CD4-positive, alpha-beta T cell (primary cell): ENCODE measurements at places on chromosomes 1 and 21.
A peak's percentile ranks its signal among the peaks of the same experiment; 100 is the strongest.

- DNase-seq = no peak
Measured at GRCh38 chr1:214557952-214558735, 6.7 kb upstream of the PTPN14 start.

- no peak for DNase-seq
Measured at GRCh38 chr1:165892935-165893334, 65.5 kb downstream of the UCK2 start.

DNA sequence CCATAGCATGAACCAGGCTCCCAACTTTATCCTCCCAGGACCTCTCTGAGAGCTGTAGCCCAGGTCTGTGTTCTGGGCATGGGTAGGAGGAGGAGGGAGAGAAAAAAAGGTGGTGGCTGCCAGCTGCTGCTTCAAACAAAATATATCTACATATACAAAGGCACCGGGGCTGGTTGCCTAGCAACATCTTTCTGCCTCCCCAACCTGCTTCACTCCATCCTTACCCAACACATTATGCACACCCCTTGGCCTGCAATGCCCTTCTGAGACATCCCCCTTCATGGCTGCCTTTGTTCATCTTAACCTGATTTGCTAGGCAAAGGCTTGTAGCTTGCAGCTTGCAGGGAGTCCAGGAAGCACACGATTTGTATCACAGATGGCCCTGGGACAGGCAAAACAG is 27.2 kb upstream of the ATP1A1 start:
- peak; percentile 68 for DNase-seq

- no peak for DNase-seq
Measured at GRCh38 chr1:24119859-24120756, 8.2 kb upstream of the MYOM3 start.

- peak; percentile 36 for DNase-seq
Measured at GRCh38 chr1:111739925-111740765, 950 bp upstream of the INKA2 start.

GRCh38 chr1:186113461-186113860 is 261.6 kb downstream of the TPR start:
- no peak for DNase-seq

GRCh38 chr1:228486596-228487335 is 416 bp upstream of the RNF187 start:
- DNase-seq = peak; percentile 79

DNA sequence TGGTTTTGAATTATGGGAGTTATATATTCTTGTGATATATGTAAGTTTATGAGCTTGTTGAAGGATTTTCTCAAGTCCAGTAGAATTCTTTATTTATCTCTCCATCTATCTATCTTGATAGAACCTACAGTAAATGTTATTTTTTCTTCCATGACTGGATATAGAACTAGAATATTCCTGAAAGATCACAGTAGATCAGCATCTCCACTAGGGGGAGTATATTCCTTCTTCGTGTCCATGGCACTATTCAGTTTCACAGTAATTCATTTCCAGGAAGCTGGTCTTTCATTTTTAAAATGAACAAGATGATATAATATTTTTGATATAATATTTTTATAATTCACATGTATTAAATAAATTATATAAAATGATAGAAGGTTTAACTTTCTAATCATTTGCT is 18.8 kb downstream of the TMPRSS15 start:
- DNase-seq = no peak

- no peak for DNase-seq
Measured at GRCh38 chr1:5939271-5940170, 52.7 kb downstream of the NPHP4 start.

- no peak for DNase-seq
Measured at GRCh38 chr1:41766041-41766440, 152.7 kb downstream of the HIVEP3 start.

DNA sequence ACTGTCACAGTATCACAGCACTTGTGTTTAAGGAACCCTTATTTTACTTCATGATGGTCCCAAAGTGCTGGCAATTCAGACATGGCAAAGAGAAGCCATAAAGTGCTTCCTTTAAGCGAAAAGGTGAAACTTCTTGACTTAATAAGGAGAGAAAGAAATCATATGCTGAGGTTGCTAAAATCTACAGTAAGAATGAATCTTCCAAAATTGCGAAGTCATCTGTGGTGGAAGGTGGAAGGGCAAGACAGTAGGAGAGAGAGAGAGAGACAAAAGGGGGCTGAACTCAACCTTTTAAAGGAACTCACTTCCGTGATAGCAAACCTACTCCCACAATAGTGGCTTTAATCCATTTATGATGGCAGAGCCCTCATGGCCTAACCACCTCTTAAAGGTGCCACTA is 19.3 kb upstream of the AADACL3 start:
- no peak for DNase-seq

DNA sequence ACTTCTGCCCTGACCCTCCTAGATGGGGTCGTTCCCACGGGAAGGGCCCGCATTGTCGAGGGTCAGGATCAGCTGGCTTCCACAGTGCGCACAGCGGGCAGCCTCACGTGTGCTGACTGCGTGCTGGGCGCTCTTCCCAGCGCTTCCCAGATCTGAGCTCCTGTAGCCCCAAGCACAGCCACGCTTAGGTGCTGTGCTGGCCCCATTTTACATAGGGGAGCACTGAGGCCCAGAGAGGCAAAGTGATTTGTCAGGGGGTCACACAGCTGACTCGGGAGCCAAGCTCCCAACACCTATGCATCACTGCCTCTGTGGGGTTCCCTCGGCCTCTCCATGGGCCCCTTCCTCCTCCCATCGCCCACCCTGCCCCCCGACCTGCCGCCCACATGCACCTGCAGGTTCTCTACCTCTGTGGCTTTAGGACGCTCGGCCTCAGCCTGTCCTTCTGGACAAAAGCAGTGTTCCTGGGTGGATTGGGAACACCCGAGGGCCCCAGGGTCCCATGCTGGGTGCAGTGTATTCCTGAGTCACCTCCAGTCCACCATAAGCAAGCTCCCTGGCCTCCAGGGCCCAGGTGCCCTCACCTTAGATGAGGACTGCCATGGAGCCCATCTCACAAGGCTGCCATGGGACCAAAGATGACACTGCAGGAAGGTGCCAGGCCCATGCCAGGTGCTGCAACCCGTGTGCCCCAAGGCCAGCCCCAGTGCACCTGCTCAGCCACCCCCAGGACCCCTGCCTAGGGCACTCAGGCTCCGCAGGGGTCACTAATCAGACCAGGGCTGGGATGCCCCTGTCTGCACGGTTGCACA is 23.3 kb downstream of the TFF3 start:
- DNase-seq = no peak

DNA sequence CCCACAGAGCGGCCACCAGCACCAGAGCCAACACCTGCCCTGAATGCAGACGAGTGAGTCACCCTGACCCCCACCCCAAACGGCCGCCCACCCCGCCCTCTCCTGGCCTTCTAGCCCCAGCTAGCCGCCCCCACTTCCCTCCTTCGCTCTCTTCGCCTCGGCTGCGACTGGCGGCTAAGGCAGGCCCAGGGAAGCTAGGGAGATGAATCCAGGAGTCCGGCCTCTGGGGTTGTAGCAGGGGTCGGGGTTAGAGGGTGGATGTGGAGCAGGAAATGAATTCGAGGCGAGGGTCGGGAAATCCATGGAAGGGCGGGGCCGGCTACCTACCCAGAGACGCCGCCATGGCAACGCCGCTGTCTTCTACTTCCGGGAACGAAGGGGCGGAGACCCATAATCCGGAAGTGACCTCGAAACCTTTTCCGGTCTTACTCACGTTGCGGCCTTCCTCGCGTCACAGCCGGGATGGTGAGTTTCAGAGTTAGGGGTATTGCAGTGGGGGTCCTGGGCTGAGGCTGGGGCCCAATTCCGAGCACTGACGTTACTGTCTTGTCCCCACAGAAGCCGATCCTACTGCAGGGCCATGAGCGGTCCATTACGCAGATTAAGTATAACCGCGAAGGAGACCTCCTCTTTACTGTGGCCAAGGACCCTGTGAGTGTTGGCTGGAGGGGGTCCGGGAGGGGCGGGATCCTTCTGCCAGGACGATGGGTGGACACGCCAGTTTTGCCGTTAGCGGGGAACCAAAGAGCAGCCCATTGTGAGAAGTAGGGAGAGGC is at the start of the genes EIF3I and TMEM234:
Gene EIF3I, plus strand, starts transcription at position 428 of the 776 bp plus-strand sequence. Its CDS starts 35 bp downstream, at position 463.
Gene TMEM234, minus strand, starts transcription at position 374 of the 776 bp plus-strand sequence. Its CDS starts 31 bp downstream, at position 343.
- peak; percentile 90 for DNase-seq

GRCh38 chr1:231334079-231334666 is 3.5 kb downstream of the EXOC8 start:
- DNase-seq = no peak

DNA sequence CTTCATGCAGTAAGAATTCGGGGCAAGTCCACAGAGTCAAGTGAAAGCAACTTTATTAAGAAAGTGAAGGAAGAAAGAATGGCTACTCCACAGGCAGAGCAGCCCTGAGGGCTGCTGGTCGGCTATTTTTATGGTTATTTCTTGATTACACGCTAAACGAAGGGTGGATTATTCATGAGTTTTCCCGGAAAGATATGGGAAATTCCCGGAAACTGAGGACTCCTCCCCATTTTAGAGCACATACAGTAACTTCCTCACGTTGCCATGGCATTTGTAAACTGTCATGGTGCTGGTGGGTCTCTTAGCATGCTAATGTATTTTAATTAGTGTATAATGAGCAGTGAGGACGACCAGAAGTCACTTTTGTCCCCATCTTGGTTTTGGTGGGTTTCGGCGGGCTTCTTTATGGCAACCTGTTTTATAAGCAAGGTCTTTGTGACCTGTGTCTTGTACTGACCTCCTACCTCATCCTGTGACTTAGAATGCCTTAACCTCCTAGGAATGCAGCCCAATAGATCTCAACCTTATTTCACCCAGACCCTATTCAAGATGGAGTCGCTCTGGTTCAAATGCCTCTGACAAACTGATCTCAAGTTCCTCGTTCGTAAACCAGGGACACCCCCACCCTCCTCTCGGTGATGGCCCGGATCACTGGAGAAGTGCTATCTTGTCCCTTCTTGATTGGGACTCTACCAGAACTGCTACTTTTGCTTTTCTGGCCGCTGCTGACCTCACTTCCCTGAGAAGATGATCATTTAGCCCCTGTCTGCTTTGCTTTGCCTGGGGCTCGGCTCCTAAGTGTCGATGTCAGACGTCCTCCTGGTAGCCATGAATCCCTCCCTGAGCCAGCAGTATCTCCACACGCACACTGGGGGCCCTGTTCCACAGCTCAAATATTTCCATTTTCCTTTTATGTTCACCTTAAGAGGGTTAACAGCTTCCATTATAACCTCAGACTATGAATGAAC is 48.8 kb downstream of the CLSTN1 start:
- DNase-seq = no peak

GRCh38 chr1:7335224-7335879 is 435.7 kb upstream of the VAMP3 start:
- DNase-seq = no peak

DNA sequence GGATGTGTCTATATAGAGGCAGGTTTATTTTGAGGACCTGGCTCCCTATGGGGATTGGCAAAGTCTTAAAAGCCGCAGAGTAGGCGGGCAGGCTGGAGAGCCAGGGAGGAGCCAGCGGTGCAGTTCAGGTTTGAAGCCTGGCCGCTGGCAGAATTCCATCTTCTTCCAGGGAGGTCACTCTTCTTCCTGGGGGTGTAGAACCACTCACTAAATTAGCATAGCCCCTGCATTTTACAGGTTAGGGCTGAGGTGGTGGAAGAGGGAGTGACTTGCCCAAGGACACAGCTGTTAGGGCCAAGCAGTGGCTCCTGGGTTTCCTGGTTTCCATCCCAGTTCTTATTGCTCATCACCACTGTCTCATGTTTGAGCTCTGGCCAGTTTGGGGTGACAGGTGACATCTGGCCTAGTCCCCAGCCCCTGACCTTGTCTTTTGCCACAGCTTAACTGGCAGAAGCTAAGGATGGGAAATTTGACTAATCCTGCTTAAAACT is 1.4 kb downstream of the PINK1 start:
- peak; percentile 29 for DNase-seq

DNA sequence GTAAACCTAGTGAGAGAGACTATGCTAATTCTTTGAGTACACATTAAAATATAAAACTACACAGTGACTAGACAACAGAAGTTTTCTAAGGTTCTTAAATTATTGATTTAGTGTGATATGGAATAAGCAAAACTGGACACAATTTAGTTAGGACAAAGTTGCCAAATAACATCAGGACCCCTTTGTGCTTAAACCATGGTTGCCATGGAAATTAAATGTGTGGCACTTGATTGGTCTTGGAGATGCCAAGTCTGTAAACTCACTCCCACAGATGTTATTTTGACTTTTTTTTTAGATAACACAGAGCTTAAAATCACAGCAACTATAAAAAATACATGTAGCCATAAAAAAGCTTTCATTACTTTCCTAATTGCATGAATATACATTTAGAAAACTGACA is 234.6 kb downstream of the BRINP3 start:
- DNase-seq = no peak

- DNase-seq = no peak
Measured at GRCh38 chr1:193256019-193256418, 69.6 kb upstream of the B3GALT2 start.

DNA sequence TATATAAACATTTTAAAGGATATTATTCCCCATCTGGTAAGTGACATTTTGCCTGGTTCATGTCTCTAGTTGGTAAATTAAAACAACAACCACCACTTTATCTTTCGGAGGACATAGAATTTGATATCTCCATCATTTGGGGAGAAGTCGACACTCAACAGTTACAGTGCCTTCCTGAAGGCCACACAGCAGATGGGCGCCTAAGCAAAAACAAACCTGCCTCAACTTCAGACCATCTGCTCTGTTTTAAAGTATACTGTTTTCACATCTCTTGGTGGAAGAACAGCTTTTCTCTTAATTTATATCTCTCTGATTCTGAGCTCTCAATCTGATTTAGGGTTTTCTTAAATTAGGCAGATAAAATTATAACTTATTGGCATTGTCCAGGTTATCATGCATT is 282.2 kb downstream of the RYR2 start:
- DNase-seq = no peak

GRCh38 chr1:204455063-204455830 is 39.4 kb downstream of the PIK3C2B start:
- DNase-seq = no peak

- no peak for DNase-seq
Measured at GRCh38 chr21:42973309-42973990, 912 bp upstream of the PKNOX1 start.

- DNase-seq = no peak
Measured at GRCh38 chr21:31900121-31900895, 27.5 kb downstream of the HUNK start.

DNA sequence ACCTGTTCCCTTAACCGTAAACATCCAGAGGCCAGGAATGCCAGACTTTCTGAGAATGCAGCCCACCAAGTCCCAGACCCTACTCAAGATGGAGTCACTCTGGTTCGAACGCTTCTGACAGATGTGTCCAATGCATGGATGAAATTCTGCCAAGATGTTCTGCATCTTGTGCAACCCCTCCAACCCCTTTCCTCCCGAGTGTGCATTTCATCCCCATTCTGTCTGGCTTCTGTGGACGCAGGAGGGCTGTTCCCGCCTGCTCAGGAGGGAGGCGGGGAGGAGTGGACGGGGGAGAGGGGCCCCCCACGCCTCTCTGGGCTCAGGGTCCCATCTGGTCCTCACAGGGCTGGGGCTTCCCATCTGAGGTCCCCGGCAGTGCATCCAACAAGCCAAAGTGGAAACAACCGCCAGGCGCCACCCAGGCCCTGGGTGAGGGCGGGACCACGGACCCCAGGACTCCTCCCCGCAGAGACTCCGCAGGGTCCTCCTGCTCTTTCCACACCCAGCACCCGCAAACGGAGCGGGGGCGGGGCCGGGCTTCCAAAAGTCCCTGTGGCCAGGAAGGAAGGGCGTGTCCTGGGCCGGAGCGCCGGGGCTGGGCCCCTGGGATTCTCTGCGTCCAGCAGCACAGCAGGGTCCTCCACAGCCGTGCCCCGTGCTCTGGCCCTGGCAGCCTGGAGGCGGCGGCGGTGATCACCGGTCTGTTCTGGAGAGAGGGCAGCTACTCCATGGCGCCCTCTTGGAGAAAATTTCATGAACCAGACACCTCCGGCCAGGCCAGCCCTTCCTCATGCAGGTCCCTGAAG is 27.8 kb upstream of the SUMO3 start:
- DNase-seq = peak; percentile 32
